ENCODE measurements at places on chromosomes 1 and 21.

DNA sequence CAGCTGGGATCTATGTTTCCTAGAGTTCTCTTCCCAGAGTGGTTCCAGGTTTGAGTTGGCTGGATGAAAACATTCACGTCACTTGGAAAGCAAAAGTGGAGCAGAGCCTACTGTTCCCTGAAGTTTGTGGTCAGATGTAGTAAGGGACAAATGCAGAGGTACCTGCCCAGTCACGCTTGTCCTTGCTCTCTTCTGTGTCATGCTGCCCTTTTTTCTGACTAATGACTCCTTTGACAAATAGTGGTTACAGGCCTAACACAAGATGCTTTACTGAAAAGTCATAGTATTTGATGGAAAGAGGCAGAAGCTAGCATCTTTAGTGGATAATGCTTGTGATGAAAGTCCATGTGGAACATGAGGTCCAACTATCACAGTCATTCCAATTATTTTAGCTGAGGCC, 881.4 kb upstream of the B3GALT2 start:
- DNase-seq: no peak

GRCh38 chr1:26346274-26347033, 7.5 kb downstream of the CRYBG2 start:
- DNase-seq: no peak

GRCh38 chr1:169610108-169610507, 19.8 kb downstream of the SELP start:
- DNase-seq: no peak

- no peak for DNase-seq
These were observed 18.6 kb downstream of the PDE9A start for GRCh38 chr21:42671778-42672593.

DNA sequence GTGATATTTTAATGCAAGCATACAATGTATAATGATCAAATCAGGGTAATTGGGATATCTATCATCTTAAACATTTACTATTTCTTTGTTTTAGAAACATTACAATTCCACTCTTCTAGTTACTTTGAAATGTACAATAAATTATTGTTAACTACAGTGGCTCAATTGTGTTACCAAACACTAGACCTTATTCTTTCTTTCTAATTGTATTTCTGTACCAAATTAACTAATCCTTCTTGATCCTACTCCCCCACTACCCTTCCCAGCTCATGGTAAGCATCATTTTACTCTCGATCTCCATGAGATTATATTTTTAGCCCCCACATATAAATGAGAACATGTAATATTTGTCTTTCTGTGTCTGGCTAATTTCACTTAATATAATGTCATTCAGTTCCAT, 95.0 kb upstream of the MROH9 start:
- no peak for DNase-seq

- DNase-seq: no peak
These were observed 79.6 kb upstream of the GCLM start for GRCh38 chr1:93988634-93989350.

- no peak for DNase-seq
These were observed 611.2 kb upstream of the ADGRL4 start for GRCh38 chr1:79617777-79618176.

- no peak for DNase-seq
These were observed 4.1 kb upstream of the RBP7 start for GRCh38 chr1:9992910-9993309.

DNA sequence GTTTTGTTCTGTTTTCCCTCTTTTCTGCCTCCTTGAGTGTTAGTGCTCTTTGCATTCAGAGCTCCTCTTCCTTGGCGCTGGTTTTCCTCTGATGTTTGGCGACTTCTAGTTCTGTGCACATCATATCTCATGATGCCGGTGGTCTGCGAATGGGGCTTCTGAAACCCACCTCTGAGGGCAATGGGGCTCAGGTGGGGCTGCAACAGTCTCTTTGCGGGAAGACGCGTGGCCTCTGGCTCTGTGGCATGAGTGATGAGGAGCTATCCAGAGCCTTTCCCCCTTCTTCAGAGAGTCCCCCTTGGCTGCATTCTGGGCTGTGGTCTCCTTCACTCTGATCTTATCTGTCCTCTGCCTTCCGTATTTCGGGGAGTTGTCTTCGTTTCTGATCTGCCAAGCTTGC, 39.0 kb downstream of the TNFRSF8 start:
- no peak for DNase-seq

- DNase-seq: no peak
These were observed 2.2 kb downstream of the CAMK1G start for GRCh38 chr1:209585672-209586071.

- no peak for DNase-seq
These were observed 10.7 kb upstream of the OR2B11 start for GRCh38 chr1:247468481-247469140.

DNA sequence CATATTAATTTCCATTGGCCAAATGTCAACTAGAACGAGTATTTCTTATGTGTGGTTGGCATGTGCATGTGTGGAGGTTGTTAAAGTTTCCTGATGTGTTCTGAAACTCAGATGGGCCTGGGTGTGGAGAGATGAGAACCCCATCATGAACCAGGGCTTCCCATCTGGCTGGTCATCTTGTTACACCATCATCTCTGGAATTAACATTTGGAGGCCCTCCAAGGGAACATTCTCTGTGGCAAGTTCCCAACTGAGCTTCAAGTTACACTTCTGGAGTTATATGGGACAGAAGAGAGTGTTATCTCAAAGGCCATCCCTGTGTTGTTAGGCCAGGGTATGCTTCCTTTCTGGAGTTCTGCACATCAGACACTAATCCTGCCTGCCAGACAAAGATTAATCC, 183.6 kb downstream of the TTLL7 start:
- DNase-seq: no peak

GRCh38 chr1:9787702-9788101, 36.1 kb downstream of the CLSTN1 start:
- DNase-seq: no peak

- no peak for DNase-seq
These were observed 75.8 kb upstream of the ZNF678 start for GRCh38 chr1:227487606-227488005.

DNA sequence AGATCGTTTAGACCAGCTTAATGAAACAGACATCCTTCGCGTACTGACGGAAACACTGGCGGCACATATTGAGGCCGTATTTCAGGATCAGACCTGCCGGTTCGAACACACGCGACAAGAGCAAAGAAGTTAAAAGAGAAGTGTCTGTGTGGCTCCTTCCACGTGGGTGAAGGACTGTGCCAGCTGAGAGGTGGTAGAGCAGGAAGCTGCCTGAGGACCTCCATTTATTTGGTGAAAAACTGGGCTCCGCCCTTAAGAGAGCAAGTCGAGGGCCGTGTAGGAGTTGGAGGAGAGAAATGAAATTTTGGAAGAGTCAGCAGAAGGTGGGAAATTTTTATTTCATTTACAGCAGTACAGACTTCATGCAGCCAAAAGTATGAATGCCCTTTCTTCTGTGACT, 38.8 kb upstream of the ADORA3 start:
- DNase-seq: no peak

DNA sequence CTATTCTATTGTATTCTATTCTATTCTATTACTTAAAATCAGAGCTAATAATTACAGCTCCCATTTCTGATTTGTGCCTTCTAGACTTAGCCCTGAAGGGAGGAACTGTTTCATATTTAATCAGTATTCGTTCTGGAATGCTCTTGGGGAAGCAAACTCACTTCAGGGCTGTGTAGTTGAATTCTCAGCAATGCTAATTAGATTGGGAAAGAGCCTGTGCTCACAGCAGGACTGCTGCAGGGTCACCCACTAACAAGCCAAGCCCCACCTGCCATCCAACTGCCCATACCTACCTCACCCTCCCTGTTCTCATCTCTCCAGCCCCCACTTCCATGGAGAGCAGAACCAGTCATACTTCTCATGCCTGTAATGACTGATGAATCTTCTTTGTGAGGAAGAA, 464.2 kb downstream of the PTPRU start:
- DNase-seq: no peak

- DNase-seq: peak; percentile 49
These were observed 11.3 kb downstream of the MAP7D1 start for GRCh38 chr1:36166938-36167905.

DNA sequence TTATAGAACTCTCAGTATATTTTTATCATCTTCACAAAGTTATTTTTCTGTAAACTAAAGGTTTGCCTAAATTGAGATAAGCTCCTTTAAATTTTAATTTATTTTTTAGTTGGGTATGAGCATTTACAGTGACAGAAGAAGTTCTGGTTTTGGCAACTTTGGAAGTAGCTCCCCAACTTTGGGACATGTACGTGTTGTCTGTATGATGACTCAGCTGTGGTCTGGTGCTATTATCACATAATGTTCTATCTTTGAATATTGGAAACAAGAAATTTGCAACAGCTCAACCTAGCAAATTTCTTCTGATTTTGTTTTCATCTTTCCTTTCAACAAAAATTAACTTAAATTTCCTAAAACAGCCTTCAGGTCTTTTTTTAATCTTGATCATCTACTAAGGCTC, 46.6 kb upstream of the C1orf105 start:
- DNase-seq: no peak

- no peak for DNase-seq
These were observed 42.0 kb upstream of the CACHD1 start for GRCh38 chr1:64427879-64428278.

- DNase-seq: no peak
These were observed 49.7 kb downstream of the IVNS1ABP start for GRCh38 chr1:185267301-185267700.

GRCh38 chr1:93584261-93585003, 97.2 kb downstream of the BCAR3 start:
- no peak for DNase-seq

GRCh38 chr1:205813755-205814058, 709 bp upstream of the SLC41A1 start:
- peak; percentile 52 for DNase-seq

DNA sequence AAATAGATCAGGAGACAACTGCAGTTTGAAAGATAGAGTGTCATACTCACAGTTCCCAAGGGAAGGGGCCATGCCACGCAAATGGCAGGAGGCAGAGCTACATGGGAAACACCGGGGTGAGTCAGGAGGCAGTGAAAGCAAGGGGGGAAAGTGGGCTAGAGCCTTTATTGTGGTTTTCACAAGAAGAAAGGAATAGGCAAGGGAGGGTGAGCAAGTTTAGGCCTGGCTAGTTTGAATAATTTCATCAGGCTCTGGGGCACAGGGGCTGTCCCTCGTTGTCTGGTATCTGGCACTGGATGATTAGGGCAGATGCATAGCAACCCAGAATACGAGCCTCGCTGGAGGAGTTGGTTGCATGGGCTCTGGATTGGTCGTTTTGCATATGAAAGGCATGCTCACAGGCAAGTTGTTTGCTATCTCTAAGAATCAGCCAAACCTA, 17.0 kb upstream of the ITLN2 start:
- no peak for DNase-seq

DNA sequence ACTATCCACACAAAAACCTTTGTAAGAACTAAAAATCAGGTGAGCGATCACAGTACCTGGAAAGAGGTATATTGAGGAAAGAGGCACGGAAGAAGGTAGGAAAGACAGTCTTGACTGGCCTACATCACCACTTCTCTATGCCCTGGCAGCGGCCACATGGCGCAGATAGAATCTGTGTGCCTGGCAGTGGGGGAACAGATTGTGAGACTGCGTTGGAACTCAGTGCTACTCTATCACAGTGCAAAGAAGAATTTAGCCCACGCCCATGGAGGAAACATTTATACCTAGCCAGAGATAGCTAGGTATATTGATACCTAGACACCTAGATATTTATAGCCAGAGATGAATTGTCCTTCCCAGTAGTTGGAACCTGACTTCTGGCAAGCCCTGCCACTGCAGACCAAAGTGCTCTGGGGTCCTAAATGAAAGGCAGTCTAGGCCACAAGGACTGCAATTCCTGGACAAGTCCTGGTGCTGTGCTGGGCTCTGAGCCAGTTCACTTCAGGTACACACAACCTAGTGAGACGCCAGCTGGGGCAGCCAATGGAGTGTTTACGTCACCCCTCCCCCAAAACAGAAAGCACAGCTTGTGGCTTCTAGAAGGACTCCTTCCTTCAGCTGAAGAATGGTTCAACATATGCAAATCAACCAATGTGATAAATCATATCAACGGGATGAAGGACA, 51.9 kb downstream of the DHX9 start:
- DNase-seq: no peak

- DNase-seq: no peak
These were observed 217.4 kb downstream of the FGGY start for GRCh38 chr1:59514061-59514909.

- no peak for DNase-seq
These were observed 5.9 kb upstream of the NUF2 start for GRCh38 chr1:163315773-163316374.

DNA sequence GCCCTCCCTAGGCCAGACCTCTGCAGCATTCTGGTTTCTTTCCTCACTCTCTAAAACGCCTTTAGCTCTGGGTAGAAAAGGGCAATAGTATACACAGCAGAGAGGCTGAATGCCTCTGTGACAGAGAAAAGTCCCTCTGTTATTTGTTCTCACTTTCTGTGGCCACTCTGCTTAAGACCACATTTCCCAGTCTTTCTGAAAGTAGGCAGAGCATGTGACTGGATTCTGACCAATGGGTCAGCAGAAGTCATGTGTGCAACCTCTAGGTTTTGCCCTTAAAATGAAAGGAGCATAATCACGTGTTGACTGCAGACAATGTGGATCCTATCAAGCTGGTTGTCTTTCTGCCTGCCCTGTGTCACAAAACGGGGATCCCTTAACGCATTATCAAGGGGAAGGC, 79.7 kb upstream of the MARK1 start:
- DNase-seq: no peak

- DNase-seq: peak; percentile 68
These were observed 39.2 kb upstream of the RUNX1 start for GRCh38 chr21:35088319-35088771.

DNA sequence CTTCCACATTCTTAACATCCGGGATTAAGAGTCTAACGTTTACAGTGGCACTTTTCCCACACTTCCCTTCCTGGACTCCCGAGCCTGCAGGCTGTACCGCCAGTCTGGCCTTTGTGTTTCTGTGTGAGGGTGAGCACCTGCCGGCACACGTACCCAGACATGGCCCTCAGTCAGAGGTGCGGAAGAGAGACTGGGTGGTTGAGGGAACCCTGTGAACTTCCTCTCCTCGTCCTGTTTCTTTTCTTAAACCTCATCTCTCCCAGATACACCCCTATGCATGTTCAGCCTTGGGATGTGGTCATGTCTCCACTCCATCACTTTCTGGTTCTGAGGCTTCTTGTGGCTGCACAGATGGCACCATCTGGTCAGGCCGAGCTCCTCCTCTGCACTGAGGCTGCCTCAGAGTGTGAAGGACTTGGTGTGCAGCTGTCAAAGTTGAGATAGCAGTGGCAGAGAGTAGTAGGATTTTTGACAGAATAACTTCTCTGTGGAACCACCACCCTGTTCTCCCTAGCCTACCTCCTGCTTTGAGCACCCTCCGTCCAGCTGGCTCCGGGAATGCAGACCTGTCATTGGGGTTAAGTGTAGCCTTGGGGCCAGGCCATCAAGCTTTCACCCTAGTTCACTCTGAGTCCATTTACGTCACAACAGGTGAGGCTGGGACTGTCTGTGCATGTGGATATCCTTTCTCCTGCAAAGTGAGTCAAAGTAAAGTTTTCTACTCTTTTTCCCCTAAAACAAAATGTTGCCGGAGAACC, 31.4 kb downstream of the VASH2 start:
- no peak for DNase-seq

DNA sequence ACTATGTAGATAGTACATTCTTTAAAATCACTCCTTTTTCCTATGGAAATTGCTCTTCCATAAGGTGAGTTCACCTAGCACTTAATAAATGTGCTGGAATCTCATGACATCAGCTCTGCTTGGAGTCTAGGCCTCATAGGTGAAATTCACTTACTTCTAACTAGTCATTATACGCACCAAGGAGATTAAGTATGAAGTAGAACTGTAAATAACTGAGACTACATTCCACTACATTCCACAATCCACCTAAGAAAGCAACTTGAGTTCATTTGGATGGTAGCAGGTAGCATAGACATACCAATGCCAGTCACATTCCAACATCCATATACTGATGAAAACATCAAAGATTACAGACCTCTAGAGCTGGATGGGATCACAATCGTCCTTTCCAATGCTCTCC, 64.3 kb downstream of the NIBAN1 start:
- no peak for DNase-seq
